ENCODE measurements at places on chromosomes 7 and 10. TPM values are rescaled to one million over a fixed set of nuclear protein-coding genes. Genes with fewer than 3 reads are reported as not detected.

Gene VSTM2A
- total RNA-seq: 2.6 TPM

Gene OPALIN
- total RNA-seq: not detected

Gene STAG3
- total RNA-seq: 6.4 TPM

Gene ELAPOR2
- total RNA-seq: 22.4 TPM

Gene HOXA6
- total RNA-seq: 20.5 TPM

Gene PCDH15
- total RNA-seq: not detected

Gene TEX47
- not detected for total RNA-seq

Gene FGFBP3
- 0.85 TPM for total RNA-seq

Gene OR6V1
- not detected for total RNA-seq

Gene DDC
- total RNA-seq: 74.4 TPM

Gene FKBP6
- not detected for total RNA-seq

Gene CCDC7
- 14.2 TPM for total RNA-seq

Gene PAX2
- total RNA-seq: not detected

Gene DOCK1
- total RNA-seq: 103 TPM

Gene ASZ1
- total RNA-seq: not detected

Gene PRKCQ
- total RNA-seq: 2.2 TPM

Gene OR2A25
- not detected for total RNA-seq

Gene GIMAP6
- 13.2 TPM for total RNA-seq

Gene MYO1G
- 3.8 TPM for total RNA-seq

Gene PPP1R17
- not detected for total RNA-seq

Gene C7orf57
- not detected for total RNA-seq

Gene MYH16
- total RNA-seq: not detected

Data from mucosa of descending colon (tissue), 3 donors.